Suppressor macrophage treated with lipopolysaccharide for 1 hour (primary cell): ENCODE measurements at places on chromosomes 3 and 15.

DNA sequence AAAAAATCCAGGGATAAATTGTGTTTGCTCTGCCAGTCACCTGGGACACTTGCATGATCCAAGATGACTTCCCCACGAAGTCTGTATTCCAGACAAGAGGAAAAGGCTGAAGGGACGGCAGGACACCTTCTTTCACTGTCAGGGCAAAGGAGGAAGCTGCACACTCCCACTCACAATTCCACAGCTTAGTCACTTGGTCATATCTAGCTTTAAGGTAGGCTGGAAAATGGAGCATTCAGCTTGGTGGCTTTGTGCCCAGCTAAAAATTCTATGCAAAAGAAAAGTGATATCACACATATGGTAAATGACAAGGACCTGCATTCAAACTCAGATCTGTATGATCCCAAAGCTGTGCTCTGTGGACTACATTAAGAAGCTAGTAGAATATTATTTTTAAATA is 109.2 kb upstream of the TPM1 start:
- peak; percentile 65 for DNase-seq

GRCh38 chr15:63260791-63261190 is 16.6 kb upstream of the APH1B start:
- DNase-seq, result no peak

GRCh38 chr3:98999675-99000074 is 98.2 kb upstream of the DCBLD2 start:
- no peak for DNase-seq

DNA sequence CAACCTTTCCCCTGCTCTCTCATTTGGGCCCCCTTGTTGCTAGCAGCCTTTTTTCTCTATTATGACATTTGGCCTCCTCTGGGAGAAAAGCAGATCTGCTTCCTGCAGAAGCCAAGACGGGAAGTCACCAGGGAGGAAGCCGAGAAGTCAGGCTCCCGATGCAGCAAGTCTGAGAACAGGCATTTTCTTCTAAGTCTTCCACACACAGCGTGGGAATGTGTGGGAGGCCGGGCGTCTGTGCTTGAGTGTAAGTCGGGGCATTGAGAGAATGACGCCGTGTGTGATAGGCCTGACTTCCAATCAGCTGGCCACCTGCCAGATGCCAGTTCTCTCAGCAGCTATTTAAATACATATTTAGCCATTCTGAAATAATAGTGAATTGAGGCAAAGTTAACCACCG is 75.8 kb upstream of the FAM98B start:
- DNase-seq, result peak; percentile 65

DNA sequence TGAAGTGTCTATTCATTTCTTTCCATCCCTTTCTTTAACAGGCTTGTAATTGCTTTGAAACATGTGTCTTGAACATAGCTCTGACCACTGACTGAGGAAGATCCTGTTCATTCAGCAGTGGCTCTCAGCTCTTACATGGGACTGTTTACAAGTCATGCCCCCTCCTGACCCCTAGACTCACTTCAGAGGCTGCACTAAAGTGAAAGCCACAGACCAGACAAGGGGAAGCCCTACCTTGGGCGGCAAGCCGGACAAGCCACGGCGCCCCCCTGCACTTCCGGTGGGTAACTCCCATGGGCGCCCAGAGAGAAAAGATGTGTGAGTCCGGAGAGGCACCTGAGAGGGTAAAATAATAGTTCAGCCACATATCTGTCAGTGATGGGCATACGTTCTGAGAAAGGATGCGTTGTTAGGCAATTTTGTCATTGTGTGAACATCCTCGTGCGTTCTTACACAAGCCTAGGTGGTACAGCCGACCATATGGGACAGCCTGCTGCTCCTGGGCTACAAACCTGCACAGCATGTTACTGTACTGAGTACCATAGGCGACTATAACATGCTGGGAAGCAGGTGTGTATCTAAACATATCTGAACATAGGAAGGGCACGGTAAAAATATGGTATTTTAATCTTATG is 116.2 kb downstream of the CHSY1 start:
- no peak for DNase-seq

GRCh38 chr3:16516695-16517481 is 3.4 kb upstream of the RFTN1 start:
- DNase-seq, result no peak
